ENCODE measurements at places on chromosomes 11 and 22.

GRCh38 chr11:130629039-130629438 lies 180.6 kb downstream of the ADAMTS15 start:
- no peak for DNase-seq

GRCh38 chr11:113896156-113896879 lies 8.3 kb upstream of the HTR3B start:
- no peak for DNase-seq

- no peak for DNase-seq
Observed at GRCh38 chr11:117681438-117681837, 115.6 kb downstream of the DSCAML1 start.

GRCh38 chr22:11613898-11614755 lies 3913.9 kb upstream of the OR11H1 start:
- DNase-seq = no peak

DNA sequence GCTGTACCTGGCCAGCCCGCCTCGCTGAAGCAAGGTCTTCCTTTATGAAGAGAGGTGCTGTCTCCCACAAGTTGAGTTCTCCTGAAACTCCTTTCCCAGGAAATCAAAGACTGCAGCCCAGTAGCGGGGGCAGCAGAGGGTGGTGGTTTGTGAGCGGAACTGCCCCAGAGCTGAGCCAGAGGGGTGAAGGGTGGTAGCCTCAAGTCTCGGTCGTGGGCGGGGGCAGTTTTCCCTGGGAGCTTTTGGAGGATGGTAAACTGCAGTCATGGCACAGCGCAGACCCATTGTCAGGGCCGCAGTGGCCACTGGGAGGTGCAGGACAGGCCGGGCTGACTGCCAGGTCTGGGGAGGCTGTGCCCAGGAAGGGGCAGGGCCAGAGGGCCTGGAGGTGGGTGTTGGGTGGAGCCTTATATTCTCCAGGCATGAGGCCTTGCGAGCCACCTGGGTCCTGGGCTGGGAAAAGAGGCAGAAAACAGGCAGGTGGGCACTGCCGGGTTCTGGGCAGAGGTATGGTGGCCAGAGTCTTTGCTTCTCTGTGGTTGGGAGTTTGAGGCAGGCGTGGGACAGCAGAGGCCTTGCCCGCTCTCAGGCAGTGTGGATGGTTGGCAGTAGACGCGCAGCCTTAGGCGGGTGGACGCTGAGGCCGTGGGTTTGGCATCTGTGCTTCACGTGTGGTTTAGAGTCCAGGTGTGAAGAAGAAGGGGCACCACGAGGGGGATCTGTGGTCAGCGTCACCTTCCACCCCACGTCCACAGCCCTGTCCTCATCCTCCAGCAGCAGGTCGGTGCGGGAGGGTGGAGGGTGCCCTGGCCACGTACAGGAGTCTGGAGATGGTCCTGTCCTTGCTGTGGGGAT lies 1176.4 kb downstream of the BRD1 start:
- DNase-seq = no peak

DNA sequence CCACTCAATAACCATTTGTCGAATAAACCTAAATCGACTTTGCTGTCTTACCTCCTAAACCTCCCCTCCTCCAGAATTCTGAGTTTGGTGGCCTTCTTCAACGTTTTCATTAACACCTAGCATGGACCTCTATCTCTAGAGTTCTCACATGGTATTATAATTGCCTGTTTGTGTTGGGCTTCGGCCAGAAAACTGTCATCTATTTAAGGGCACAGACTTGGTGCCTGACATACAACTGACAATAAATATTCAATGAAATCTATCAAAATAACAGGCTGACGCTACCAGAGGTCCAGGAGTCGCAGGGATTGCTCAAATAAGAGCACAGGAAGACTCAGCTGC lies 687 bp downstream of the ALKBH8 start:
- no peak for DNase-seq

DNA sequence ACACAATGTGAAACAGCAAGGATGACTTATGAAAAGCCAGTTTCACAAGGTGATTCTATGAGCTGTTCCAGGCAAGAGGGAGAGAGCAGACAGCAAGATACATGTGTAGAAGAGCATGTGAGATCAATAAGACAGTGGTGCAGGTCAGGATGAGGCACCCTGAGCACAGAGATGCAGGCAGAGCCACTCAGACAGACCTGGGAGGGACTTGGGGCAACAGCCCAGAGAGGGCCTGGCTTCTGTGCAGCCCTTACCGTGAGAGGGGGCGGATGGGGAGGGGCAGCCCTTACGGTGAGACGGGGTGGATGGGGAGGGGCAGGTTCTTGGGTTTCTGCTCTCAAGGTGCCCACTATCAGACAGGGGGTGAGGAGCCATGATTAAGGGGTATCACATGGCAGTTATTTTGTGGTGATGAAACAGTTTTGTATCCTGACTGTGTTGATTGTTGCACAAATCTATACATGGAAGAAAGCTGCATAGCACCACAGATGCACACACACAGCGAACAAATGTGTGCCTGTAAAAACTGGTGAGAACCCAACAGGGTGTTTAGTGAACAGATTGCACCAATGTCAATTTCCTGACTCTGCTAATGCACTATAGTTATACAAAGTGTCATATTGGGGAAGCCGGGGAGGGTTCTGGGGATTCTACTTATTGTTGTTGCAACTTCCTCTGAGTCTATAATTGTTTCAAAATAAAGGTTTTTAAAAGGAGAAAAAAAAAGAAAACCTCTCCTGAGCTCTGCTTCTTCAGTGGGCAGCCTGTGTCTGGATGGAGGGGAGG lies 5.2 kb upstream of the C22orf42 start:
- no peak for DNase-seq

- DNase-seq = no peak
Observed at GRCh38 chr22:49944399-49944891, 16.1 kb upstream of the PIM3 start.

DNA sequence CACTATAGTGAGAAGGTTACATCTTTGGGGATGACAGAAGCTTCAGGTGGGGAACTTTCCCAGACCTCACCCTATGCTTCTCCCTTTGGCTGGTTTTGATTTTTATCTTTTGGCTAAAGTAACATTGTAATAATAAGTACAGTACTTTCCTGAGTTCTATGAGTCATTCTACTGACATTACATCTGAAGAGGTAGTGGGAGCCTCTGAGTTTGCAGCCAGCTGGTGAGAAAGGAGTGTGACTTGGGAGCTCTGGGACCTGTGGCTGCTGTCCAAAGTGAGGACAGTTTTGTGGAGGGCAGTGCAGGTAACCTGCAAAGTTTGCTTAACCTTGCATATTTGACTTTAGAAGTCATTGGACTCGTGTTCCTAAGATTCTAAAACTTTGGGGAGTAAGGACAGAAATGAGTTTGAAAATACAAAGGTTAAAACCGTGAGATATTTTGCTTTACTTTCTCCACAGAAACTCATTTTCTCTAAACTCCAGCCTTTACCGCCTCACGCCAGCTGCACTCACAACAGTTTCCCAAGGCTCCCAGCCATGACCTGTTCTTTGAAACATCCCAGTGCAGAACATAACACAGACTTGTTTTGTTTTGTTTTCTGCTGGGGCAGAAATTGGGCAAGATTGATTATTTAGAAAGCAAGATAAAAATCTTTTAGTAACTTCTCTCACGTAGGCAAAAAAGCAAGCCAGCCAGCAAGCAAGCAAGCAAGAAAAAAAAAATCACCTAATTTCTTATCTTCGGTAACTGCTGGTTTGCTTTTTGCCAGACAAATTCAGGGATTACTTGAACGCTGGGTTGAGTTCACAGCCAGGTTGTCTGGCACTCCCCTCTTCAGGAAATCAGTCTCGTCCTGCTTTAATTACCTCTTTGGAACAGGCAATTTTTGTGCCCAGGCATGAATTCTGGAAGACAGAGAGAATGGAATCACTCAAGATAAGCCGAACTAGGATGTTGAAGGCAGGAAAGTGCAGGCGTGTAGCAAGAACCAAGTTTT lies 478.3 kb upstream of the ISX start:
- DNase-seq = no peak

DNA sequence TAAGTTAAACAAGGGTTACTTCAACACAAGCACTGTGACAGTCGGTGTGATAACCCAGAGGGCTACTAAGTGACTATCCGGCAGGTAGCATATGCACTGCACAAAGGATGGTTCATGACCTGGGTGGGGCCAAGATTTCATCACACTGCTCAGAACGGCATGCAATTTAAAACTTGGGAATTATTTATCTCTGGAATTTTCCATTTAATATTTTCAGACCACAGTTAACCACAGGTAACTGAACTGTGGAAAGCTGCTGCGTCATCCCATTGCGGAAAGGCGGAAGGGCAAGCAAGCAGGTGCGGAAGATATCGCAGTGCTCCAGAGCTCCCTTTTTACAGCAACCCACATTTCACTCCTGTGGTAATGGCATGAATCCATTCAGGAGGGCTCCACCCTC lies 540.8 kb downstream of the INSC start:
- DNase-seq = no peak

- no peak for DNase-seq
Observed at GRCh38 chr11:72758690-72759389, 6.6 kb upstream of the ARAP1 start.

GRCh38 chr11:995752-996420 lies 40.6 kb downstream of the MUC6 start:
- no peak for DNase-seq

- DNase-seq = no peak
Observed at GRCh38 chr11:3855808-3856491, 486 bp downstream of the STIM1 start.

- no peak for DNase-seq
Observed at GRCh38 chr11:64659417-64660144, 63.4 kb downstream of the NRXN2 start.

DNA sequence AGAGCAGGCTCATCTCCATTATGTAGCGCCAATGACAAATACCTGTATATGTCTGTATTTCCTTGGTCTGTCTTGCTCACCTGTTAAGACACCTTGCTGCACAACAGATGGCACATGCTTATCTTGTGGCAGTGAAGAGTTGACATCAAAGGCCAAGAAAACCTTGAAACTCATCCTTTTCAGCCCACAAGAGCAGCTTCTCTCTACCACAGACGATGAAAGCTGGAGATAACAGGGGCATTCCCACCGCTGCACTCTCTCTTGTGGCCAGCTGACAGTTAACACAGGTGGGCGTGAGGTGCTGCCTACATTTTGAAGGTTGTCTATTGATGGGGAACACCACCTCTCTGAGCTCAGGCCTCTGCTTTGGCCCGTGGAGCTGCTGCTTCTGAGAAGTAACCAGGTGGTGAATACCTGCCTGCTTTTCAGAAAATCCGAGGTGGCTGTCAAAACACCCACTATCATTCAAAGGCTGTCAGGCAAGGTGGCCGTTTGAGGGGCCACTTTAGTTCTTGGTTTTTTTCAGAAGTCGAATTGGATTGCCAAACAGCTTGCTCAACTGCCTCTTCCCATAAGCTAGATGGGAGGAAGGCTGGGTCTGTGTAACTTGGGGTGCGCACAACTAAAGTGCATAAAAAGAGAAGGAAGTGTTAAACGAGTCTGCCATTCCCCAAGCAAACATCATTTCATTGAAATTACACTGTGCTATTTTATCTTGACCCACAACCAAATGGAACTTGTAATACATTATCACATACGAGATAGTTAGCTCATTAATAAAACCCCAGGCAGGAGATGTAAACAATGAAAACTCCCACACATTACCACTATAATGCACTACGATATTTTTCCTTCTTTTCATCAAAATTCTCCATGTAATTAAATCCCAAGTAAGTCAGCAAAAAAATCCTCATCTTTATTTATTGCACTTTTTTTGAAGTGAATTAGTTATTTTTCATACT lies 87.1 kb upstream of the RAG2 start:
- DNase-seq = no peak

- DNase-seq = no peak
Observed at GRCh38 chr22:25718135-25718840, 23.7 kb upstream of the MYO18B start.

DNA sequence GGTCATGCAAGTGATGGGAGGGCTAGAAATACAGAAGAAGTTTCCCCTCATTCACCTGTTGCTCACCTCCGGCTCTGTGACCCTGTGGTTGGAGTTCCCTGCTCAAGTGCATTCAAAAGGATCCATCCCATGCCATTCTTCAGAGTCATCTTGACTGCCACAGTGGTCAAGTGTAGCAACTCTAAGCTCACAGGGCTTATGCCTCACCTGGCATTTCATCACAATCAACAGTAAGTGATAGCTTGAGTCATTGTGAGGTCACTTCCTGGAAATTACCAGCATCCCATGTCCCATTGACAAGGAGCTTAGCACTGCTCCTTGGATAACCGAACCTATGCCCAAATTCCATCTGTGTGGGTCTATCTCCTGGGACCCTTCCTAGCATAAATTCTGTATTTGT lies 55.6 kb downstream of the OR4C45 start:
- DNase-seq = no peak

- no peak for DNase-seq
Observed at GRCh38 chr11:115363921-115364320, 140.3 kb downstream of the CADM1 start.

GRCh38 chr22:44277386-44278135 lies 35.2 kb downstream of the SHISAL1 start:
- DNase-seq = no peak
